ENCODE measurements at places on chromosomes 4 and X. TPM values are rescaled to one million over a fixed set of nuclear protein-coding genes. Genes with fewer than 3 reads are reported as not detected.

GRCh38 chr4:180557348-180557747 lies 1685.9 kb upstream of the TENM3 start:
- DNase-seq, result no peak

GRCh38 chrX:107396783-107397182 lies 52.7 kb upstream of the FRMPD3 start:
- DNase-seq, result no peak

- DNase-seq, result no peak
Observed at GRCh38 chrX:33726281-33727160, 405.6 kb downstream of the FAM47A start.

Gene DCLK2
- total RNA-seq, result 21.9 TPM
